EH (cell line): ENCODE measurements at places on chromosomes 3 and 15.

- no peak for DNase-seq
These were observed 536.7 kb downstream of the SOX2 start for GRCh38 chr3:182248349-182248880.

- no peak for DNase-seq
These were observed 22.2 kb downstream of the DUSP7 start for GRCh38 chr3:52034212-52034611.

GRCh38 chr3:62378921-62379320 lies 5.6 kb upstream of the FEZF2 start:
- no peak for DNase-seq

GRCh38 chr3:149702691-149703441 lies 45.0 kb upstream of the WWTR1 start:
- DNase-seq = peak; percentile 87

- DNase-seq = no peak
These were observed 30.2 kb upstream of the HCLS1 start for GRCh38 chr3:121690777-121691405.

- no peak for DNase-seq
These were observed 1.2 kb upstream of the LARS2 start for GRCh38 chr3:45387171-45387570.

- no peak for DNase-seq
These were observed 220.3 kb upstream of the STT3B start for GRCh38 chr3:31312400-31312799.

- peak; percentile 73 for DNase-seq
These were observed 219.9 kb downstream of the TCF12 start for GRCh38 chr15:57138349-57138788.

GRCh38 chr3:28104896-28105534 lies 136.4 kb upstream of the CMC1 start:
- no peak for DNase-seq

- no peak for DNase-seq
These were observed 199.1 kb downstream of the TJP1 start for GRCh38 chr15:29623116-29623639.

DNA sequence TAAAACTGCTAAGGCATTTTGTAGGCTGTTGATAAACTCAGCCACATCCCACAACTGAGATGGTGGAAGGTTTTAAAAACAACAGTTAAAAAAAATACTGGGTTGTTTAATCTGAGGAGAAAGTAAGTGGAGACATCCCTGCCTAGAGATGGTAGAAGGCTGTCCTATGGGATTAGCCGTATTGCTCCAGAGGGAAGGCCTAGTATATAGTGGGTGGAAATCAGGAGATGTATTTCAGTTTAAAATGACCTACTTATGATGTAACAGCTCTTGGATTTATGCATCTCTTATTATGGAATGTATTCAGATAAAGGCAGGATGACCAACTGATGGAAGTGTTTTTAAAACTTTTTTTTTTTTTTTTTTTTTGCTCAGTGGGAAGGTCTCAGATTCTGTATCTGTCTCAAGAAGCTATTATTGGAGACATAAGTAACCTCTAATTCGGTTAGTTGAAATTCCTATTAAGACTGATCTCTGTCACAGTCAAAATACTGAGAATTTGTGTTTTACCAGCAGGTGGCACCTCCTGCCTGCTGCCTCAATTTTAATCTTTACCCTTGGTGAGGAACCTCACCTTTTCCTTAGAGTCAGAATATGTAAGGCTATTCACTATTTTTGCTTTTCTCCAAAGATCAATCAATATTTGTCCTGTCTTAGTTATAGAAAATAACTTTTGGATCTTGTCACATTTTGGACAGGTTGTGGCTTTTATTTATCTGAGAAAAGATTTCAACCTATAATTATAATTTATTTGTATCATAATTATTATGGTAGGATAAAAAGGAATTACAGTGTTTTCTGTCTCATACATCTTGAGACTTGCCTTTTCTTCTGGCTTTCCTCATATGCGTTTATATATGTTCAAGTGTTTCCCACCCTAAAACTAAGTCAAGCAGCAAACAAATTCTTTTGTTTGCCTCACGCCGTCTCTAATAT lies 63.0 kb downstream of the VPS8 start:
- DNase-seq = peak; percentile 48

- no peak for DNase-seq
These were observed 35.3 kb upstream of the PLSCR2 start for GRCh38 chr3:146504498-146505197.

DNA sequence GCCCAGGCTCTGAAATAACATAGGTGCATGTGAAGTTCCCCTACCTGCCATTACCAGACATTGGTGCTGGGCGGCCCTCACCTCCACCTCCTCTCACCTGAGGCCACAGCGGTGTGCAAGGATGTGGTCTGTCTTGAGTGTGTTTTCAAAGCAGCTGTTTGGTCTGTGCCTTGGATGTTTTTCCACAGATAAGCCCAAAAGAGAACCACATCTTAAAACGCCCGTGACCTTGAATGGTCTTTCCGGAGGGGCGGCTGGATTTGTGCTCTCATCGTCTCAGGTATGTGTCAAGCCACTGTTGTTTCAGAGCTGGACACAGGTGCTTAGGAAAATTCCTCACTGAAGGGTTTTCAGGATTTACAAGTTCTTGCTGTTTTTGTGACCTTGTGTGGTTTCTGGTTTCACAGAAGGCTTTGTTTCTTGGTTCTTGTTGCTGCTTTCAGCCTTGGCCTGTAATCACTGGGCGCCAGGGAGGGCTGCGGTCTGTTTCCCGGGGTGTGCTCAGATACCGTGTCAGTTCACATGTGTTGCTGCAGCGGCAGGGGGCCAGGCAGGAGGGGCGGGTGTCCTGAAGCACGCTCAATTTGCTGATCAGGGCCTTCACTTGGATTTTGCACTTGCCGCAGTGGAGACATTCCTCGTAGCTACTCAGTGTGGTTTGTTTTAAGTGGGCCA lies 128.4 kb downstream of the IGF1R start:
- DNase-seq = peak; percentile 27

- DNase-seq = no peak
These were observed 9.7 kb downstream of the CCDC12 start for GRCh38 chr3:46966811-46967210.

DNA sequence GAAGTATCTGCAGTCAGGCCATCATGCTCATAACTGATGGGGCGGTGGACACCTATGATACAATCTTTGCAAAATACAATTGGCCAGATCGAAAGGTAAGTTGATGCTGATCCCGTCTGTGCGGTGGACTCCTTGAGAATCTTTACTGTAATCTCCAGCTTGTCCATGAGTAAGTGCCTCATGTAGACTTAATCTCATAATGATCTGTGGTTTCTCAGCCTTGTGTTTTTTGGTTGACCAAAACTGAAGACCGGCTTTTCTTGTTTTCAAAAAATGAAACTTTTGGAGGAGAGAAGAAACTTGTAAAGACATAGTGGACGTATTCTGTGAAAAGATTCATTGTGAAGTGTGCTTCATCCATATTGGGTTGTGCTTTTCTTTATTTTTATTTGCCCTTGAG lies 285.7 kb downstream of the LRTM1 start:
- no peak for DNase-seq

GRCh38 chr3:16890597-16891333 lies 6.0 kb downstream of the PLCL2 start:
- DNase-seq = no peak

DNA sequence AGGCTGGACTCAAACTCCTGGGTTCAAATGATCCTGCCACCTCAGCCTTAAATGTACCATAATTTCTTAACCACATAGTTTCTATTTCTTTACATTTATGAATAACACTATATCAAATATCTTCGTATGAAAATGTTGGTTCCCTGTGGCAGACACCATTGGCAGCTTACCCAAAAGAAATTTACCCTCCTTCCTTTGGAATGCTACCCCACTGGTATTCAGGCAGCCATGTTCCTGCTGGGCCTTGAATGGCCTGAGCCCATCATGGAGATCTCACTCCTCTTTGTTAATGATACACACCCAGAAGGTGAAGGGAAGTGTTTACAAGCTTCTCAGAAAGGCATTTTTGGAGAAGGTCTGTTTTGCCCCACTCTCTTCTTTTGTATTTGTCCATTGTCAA lies 94.3 kb upstream of the RNF7 start:
- DNase-seq = no peak

DNA sequence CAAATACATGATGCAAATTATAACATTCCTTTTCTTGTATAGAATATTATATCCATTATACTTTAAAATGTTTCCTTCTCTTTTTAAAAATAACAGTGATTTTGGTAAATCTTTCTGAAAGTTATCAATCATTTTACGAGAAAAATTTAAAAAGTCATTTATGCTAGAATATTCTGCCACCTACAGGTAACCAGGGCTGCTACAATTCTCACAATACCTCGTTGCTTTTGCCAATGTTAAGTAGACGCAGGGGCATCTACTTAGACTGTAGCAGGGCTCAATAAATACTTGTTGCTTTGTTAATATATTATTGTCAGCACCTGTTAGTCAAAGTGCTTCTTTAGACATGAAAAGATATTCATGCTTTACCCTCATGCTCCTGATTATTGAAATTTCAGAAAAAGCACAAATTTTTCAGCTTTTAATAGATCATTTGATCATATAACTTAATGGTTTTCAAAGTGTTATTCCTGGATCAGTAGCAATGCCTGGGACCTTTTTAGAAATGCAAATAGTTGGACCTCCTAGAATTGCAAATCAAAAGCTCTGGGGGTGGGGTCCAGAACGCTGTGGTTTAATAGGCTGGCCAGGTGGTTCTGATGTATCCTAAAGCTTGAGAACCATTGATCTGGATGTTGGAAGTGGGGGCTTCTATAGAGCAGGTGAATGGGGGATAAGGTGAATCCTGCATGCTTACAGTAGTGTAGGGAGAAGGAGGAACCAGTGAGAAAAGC lies 223.6 kb upstream of the PDZRN3 start:
- peak; percentile 53 for DNase-seq

GRCh38 chr15:54321426-54321825 lies 343.2 kb downstream of the UNC13C start:
- DNase-seq = no peak

GRCh38 chr3:76615719-76616118 lies 424.2 kb upstream of the ROBO2 start:
- no peak for DNase-seq

DNA sequence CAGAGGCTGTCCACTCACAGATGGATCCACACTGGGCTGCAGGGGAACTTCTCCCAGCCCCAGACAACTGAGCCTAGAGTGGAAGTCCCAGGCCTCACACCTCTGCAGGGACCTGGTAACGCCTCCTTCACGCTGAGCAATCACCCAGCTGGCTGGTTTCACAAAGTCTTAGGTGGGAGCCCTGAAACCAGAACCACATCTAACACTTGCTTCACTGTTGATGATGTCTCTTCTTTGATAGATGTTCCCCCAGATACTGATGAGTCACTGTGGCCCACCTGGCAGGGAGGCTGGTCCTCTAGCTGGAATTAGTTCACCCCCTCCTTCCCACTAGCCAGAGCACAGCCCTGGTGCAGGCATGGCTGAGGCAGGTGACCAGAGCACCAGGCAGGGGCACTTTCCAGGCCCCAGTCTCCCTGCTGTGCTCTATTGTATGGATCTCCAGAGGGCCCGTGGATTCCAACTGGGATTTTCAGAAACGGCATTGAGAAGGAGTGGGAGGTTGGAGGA lies 33.5 kb downstream of the MYL3 start:
- DNase-seq = no peak
